Glutamatergic neuron (in vitro differentiated cells): ENCODE measurements at places on chromosomes 1 and 21. TPM values are rescaled to one million over a fixed set of nuclear protein-coding genes. Genes with fewer than 3 reads are reported as not detected.

Gene DDR2
- total RNA-seq, result 4.4 TPM

DNA sequence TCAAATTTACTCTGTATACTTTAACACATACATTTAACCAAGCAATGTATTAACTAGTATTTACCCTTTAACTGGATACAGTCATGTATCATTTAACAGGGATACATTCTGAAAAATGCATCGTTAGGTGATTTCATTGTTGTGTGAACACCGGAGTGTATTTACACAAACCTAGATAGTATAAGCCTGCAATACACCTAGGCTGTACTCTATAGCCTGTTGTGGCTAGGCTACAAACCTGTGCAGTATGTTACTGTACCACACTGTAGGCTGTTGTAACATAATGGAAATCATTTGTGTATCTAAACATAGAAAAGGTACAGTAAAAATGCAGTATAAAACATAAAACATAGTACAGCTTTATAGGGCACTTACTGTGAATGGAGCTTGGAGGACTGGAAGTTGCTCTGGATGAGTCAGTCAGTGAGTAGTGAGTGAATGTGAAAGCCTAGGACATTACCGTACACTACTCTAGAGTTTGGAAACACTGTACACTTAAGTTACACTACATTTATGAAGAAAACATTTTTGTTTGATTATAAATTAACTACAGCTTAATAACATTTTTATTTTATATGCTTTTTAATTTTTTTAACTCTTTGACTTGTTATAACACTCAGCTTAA is 21.3 kb downstream of the RGS4 start:
- DNase-seq, result no peak

DNA sequence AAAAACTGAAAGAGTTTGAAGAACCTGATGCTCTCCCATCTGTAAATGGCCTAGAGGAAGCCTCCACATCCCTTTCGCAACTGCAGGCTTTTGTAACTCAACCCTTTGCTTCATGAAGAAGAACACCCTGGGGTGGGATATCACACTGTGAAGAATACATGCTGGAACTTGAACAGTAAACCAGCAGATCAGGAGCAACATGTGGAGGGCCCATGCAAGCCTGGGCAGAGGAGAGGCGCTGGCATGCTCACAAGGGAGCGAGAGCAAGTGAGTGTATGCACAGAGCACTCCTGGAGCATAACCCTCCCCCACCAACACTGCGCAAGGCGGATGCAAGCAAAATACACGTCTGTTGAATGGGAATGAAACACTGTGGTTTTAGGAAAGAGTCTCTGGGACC is 24.6 kb upstream of the SPAG17 start:
- DNase-seq, result no peak

- no peak for DNase-seq
Measured at GRCh38 chr1:242788771-242789170, 264.3 kb upstream of the PLD5 start.

DNA sequence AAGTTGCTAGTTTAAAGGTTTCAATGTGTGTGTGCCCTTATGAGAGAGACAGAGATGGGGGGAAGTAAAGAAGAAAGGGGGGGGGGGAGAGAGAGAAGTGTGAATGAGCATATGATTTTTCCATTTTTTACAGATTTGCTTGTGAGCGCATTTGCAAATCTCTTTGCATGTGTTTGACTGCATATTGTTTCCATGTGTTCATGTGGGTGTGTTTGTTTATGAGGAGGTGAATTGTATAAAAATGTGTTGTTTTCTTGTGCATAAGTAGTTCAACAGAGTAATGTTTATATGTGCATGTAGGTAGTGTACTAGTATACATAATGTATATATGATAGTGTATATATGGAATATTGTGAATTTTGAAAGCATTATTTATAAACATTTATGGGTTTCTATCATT is 205.9 kb upstream of the SPAG17 start:
- no peak for DNase-seq

DNA sequence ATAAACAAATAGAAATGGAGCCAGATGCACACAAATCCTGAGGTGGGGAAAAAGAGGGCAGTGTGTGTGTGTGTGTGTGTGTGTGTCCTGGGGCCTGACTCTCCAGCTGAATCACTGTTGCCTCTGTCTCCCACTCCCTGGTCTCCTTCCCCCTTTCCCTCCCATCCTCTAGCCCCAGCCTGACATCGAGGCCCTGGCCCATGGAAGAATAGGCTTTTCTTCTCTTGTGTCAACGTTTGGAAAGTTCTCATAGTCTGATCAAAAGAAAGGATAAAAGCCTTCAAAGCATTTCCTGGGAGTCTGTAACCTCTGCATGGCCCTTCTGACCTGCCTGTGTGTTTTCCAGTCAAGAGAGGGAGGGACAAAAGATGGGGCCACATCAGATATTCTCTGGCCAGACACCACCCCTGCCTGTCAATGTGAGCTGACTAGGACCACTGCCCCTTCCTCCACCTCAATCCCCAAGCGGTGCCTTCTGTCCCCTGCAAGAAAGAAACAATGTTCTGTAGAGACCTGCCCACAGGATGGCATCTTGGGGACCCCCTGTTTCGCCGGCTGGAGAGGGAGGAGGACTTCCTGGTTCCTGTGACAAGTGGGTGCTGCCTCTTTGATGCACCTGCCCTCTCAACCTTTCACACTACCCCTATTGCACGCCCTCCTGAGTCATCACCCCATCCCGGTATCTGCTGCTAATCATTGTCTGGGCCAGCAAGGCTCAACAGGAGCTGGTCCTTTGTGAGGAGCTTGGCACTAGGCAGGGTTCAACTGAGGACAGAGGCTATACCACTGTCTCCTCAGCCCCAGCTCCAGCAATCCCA is 16.2 kb downstream of the KCNJ10 start:
- no peak for DNase-seq

DNA sequence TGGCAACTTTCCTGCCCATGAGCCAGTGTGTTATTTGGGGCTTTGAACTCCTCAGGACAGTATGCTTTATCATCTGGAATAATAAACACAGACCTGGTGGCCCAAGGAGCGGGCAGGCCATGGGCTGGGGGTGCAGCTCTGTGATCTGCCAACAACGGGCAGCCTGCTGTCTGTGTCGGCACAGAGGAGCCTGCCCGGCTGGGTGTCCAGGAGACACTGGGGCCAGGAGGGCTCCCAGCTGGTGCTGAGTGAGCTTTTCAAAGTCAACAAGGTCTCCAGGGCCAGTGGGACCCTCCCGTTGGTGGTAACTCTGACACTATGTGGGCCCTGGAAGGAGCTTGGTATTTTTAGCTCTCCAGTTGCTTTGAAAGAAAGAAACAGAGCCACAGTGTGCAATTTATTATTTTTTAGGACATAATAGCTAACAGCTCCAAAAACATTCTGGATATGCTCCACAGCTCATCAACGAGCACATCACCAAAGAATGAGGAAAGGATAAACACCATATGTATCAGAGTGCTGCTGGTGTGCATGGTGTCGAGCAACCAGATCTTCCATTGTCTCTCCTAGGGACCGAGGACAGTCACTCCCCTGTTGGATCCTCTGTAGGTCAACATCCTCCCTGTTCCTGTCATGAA is 488.7 kb upstream of the USP24 start:
- DNase-seq, result no peak

- DNase-seq, result no peak
Measured at GRCh38 chr1:204588826-204589225, 72.6 kb downstream of the MDM4 start.
